Activated T-cell treated with anti-CD3 and anti-CD28 coated beads for 4 hours (primary cell): ENCODE measurements at places on chromosomes 12 and 14.

DNA sequence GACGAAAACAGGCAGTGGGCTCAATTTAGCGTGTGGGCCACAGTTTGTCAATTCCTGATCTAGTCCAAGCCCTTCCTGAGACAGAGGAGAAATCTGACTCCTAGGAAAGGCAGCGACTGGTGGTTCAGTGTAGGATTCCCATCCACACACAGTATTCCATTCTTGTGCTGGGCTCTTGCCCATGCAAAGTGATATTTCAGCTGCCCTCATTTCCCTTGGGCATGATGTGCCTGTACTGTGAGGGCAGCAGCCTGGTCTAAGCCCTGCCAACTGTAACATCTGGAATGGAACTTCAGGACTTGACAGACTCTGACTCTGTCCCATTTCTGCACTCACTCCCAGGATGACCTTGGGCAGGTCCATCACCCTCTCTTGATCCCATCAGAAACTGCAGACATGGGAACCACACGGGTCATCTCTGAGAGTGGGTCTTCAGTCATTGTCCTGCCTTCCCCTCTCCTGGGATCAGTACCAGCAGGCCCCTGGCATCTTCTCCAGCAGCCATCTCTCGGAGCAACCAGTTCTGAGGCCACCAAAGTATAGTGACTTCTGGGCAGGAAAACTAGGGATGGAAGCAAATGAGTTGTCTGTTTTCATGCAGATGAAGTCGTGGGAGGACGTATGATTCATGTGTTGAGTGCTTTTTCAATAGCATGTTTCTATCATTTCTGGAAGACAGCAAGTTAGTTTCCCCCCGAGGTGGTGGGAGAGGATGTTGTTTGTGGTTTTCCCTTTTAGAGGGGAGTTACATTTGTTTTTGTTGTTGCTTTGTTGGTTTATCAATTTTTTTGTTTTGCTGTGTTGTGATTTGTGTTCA is 54.2 kb upstream of the BCL2L14 start:
- DNase-seq: no peak

GRCh38 chr12:127779301-127780045 is 487.5 kb upstream of the TMEM132C start:
- DNase-seq: no peak

GRCh38 chr12:131783915-131784541 is 44.2 kb upstream of the MMP17 start:
- DNase-seq: no peak

DNA sequence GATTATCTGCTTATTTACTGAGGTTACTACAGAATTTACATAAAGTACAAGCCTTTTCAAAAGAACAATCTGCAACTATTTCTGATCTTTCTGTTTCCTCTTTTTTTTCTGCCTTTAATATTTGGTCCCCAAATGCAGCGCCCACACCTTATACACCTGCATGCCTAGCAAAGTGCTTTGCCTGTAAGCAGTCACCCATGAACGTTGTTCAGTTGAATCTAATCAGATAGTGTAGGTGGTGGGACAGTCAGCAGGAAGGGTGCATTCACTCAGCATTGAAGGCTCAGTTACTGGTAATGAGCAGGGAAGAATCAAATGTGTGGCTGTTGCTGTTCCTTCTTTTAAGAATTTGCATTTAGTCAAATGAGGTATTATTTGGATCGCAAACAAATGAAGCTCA is 108.4 kb downstream of the GPR135 start:
- no peak for DNase-seq

DNA sequence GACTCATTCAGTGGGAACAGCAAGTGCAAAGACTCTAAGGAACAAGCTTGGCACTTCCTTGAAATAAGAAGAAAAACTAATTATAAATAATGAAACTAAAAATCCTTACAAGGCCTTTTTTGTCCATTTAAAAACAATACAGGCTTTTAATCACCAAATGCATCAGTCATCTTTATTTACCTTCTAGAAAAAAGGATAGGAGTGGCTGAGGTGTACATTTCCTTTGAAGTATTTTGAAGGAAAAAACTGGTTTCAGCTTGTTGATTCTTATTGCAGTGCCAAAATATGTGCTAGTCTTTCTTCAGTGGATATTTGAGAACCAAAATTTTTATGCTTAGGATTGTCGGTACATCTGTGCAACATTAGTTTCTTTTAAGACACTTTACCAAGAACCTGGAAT is 29.8 kb downstream of the MED21 start:
- DNase-seq: no peak

DNA sequence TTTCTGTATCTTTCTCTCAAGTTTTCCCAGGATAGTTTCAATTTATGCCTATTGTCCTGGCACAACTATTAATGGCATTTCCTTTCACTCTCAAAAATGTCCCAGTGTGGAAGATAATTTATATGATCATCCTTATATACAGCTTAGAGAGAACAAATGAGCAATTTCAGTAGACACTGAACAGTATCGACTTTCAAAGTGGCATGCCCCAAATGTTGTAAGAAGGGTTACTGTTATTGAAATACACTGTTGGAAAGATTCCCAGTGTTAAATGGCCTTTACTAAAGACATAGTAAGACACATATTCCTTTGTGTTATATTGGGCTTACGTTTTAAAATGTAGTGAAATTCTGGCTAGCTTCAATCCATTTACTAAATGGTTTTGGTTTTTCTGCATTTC is 202.3 kb upstream of the CDKN3 start:
- no peak for DNase-seq

DNA sequence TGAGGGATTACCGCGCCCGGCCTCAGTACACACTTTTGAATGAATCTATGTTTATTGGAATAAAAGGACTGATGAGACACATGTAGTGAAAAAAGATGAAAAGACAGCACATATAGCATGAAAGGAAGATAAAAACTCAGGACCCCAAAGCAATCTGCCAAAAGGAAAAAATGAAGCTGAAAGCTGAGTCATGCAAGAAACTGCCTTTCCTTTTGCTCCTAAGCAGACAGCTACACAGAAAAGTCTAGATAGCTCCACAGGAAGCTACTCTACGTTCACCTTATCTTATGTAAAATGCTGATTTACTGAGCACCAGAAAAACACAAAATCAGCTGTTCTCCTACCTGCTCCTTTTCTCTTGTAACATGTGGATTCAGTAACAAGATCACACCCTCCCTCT is 128.4 kb downstream of the NTF3 start:
- DNase-seq: no peak

GRCh38 chr12:27359578-27360340 is 27.1 kb downstream of the BMAL2 start:
- DNase-seq: no peak

DNA sequence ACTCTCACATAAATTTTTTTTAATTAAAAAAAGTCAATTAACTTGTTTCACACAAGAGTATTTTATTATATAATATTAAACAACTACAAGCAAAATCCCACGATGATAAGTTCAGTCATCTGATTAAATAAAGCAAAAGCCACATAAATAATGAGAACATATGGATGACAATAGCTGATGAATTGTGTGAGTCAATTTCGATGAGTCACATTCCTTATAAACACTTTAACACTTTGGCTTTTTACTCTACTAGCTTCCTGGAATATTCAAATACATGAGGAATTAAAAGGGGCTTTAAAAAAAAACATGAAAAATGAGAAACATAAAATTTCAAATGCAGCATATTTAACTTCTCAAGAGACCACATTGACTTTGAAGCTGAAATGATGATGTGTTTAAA is 95.3 kb downstream of the BCAT1 start:
- no peak for DNase-seq

DNA sequence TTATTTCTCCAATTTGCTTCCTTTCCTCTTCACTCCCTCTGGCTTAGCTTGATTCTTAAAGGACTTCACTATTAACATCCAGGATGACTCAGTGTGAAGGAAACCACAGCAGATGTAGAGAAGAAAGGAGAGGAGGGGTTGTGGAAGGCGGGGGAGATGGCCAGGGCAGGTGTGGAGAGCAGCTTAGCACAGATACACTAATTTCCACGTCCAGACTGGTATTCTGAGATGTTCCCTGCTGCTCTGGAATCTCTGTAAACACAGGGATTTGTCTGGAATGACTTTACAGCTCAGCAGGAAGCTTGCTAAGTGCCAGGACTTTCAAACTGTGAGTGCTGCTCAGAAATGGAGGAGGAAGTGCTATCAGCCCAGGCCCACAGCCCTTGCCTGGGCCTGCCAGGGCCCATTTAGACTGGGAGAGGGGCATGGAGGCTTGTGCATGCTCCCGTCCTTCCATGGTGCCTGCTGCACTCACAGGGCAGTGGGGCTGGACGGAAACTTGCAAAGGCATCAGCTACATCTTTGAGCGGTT is 202.5 kb upstream of the DDHD1 start:
- DNase-seq: no peak

GRCh38 chr12:118046430-118046829 is 14.5 kb downstream of the WSB2 start:
- no peak for DNase-seq

- DNase-seq: no peak
Measured at GRCh38 chr12:131774576-131775391, 53.4 kb upstream of the MMP17 start.

DNA sequence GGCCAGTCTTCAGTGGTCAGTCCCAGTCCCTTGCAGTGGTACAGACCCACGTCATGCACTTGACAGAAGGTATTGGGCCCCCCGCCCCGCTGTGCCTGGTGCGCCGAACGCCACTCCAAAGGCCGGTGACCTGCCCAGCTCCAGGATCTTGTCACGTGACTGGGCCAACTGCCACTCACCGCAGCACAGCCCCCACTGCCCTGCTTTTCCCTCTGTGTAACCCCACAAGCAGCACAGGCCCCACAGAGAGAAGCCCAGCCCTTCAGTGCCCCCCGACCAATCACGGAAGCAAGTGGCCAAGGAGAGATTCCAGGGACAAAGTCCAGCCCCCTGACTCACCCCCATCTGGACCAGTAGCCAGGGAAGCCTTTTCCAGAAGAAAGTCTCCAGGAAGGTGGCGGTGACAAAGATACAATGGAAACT is 498 bp downstream of the GPR132 start:
- no peak for DNase-seq

- no peak for DNase-seq
Measured at GRCh38 chr14:58722441-58722840, 84.7 kb downstream of the DACT1 start.

DNA sequence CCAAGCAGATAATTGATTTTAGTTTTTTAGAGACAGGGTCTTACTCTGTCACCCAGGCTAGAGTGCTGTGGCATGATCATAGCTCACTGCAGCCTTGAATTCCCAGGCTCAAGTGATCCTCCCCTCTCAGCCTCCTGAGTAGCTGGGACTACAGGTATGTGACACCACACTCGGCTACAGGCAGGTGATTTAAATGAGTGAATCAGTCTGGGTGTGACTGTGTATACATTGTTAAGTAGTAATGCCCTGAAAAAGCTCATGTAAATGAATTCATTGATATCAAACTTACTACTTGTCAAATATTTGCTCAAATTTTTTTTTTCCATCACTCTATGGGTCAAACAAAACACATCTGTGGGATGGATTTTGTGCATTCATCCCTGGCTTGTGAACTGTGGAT is 6.3 kb upstream of the USP44 start:
- DNase-seq: no peak

- DNase-seq: no peak
Measured at GRCh38 chr14:67319142-67319541, 40.5 kb downstream of the ATP6V1D start.

GRCh38 chr14:24300326-24300980 is 803 bp downstream of the NOP9 start:
- DNase-seq: no peak

GRCh38 chr12:49843876-49844437 is 1.1 kb upstream of the BCDIN3D start:
- DNase-seq: no peak

DNA sequence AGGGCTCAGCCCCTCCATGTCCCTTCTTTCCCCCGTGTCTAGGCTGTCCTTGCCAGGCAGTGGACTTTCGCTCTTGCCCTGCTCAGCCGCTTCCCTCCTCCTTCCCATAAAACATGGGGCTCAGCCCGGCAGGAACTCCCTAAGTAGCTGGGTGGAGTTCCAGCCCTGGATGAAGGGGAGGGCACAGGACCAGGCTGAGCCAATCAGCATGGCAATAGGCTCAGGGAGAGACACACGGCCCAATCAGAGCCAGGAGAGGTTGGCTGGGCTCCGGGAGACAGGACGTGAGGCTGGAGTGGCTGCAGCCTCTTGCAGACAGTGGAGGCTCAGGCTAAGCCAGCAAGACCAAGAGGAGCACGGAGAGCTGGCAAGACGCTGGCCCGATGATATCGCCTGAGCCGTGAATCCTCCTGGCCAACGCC is 54.3 kb downstream of the GALNT9 start:
- DNase-seq: no peak
